Sciatic nerve (tissue), 2 donors: ENCODE measurements at places on chromosomes 6 and 20.
A peak's percentile ranks its signal among the peaks of the same experiment; 100 is the strongest.

DNA sequence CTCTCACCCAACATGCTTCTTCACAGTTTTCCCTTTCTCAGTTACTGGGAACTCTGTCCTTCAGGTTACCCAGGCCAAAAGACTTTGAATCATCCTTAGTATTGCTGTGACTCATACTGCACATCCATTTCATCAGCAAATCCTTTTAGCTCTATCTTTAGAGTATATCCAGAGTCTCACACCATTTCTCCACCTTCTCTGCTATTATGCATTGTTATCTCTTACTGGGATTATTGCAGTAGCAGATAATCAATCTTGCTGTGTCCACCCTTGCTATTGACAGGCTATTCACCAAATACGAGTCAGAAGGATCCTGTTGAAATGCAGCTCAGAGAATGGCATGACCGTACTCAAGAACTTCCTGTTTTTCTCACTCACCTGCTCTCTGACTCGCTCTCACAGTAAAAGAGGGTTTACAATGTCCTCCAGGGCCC, 57.3 kb downstream of the BCKDHB start:
- DNase-seq = no peak

- DNase-seq = no peak
Measured at GRCh38 chr6:68506911-68507310, 128.2 kb upstream of the ADGRB3 start.

GRCh38 chr20:43508604-43509040, 1.1 kb downstream of the L3MBTL1 start:
- DNase-seq = no peak

GRCh38 chr6:170203212-170203611, 87.7 kb downstream of the DLL1 start:
- no peak for DNase-seq

- no peak for DNase-seq
Measured at GRCh38 chr6:15946701-15947385, 182.0 kb upstream of the MYLIP start.

GRCh38 chr6:31659649-31660380, 763 bp downstream of the C6orf47 start:
- no peak for DNase-seq

DNA sequence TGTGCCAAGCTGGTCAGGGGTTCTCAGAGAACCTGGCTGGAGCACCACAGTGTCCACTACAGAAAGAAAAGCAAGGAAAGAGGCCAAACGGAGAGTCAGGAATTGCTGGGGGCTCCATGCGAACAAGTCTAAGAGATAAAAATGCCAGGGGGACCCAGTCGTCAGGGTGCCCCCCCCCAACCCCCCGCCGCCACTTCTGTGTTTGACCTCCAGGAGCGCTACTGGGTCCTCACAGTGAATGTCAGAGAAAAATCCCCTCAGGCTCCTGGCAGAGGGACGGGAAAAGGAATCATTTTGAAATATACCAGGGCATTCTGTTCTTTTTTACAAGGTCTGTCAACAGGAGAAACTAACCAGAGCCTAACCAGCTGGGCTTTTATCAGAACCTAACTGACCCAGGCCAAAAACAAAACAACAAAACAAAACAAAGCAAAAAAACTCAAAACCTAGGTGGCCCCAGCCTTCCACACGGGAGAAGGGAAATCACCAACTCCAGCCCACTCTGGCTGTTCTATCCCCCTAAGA, 17.9 kb upstream of the NELFCD start:
- DNase-seq = no peak

- no peak for DNase-seq
Measured at GRCh38 chr6:30150671-30151395, 10.2 kb downstream of the TRIM10 start.

GRCh38 chr6:137286916-137287315, 67.7 kb upstream of the IFNGR1 start:
- DNase-seq = no peak

DNA sequence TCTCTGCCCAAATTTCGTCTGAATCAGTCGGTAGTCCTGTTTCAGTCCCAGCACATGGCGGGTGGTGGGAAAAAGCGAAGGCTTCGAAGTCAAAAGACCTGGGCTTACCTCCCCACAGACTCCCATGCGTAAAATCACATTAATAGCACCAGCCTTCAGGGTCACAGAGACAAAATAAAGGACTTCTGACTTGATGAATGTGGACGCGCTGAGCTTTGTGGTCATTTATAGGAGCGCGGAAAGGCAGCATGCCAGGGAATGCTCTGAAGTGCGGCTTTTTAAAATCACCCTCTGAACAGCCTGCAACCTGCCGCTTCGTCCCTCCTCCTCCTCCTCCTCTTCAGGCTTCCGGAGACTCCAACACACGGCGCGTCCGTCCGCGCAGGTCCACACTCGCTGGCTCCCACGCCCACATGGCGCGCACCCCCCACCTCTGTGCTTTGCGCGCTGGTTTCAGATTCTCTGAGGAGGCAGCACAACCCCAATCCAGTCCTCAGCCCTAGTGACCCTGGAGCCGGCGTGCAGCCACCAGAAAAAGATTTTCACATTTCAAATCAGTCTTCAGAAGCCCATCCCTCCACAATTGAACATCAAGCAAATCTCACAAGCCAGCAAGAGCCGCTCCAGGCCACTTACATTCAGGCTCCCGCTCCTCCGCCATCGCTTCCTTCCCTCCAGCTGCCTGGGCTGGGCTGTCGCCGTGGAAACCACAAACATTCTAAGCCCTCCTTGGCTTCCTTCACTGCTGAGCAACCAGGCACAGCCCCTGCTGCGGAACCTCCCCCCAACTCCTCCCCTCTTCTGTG, at the start of gene C6orf118:
Gene C6orf118 (minus strand): TSS at position 680 of the 806 bp plus-strand sequence. CDS start 19 bp downstream, at position 661.
- DNase-seq = no peak

DNA sequence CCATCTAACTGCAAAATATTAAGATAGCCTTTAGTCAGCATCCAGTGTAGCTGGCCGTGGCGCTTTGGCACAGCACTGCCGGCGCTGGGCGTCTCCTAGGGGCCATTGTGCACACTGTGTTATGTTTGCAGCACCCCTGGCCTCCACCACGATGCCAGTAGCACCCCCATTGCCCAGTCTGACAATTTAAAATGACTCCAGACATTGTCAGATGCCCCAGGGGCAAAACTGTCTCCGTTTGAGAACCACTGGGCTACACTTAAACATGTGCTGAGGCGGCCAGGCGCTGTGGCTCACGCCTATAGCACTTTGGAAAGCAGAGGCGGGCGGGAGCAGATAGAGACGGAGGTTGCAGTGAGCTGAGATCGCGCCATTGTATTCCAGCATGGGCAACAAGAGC, 6.0 kb upstream of the MTG2 start:
- DNase-seq = no peak

GRCh38 chr6:149362289-149362688, 37.8 kb upstream of the SUMO4 start:
- no peak for DNase-seq

GRCh38 chr6:136037242-136037875, 185.9 kb downstream of the PDE7B start:
- no peak for DNase-seq

- DNase-seq = no peak
Measured at GRCh38 chr20:35700625-35701148, 1.5 kb downstream of the ROMO1 start.

DNA sequence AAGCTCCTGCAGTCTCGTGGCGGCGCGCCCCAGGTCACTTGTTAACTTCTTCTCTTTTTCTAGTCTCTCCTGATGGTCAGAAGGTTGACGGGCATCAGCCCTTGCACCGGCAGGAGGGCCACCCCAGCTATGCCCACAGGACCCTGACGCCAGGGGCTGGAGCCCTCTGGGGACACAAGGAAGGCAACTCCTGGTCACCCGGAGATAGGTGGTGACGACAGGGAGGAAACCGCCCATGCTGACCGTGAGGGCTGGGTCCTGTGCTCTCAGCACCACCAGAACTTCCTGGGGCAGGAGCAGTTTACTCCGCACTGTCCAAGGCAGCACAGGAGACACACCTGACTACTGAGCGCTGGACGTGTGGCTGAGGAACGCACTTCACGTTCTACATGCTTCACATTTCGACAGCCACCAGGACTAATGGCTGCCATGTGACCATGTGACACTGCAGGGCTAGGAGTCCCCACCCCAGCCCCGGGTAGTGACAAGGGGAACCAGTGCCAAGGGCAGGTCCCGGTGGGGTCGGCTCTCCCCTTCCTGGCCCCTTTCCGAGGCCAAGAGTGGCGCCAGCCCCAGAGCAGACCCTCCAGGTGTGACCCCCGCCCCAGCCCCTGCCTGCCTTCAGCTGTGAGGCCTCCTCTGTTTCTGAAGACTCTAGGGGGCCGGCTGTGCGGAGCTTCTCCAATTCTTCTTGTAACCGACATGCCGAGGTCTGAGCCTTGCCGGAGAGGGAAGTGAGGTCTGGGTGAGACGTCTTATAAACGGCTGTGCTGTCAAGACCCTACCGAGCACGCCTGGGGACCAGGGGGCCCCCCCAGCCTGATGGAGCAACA, 45.2 kb downstream of the DSTN start:
- DNase-seq = peak; percentile 66

GRCh38 chr20:52454660-52455059, 263.1 kb upstream of the ZFP64 start:
- no peak for DNase-seq

DNA sequence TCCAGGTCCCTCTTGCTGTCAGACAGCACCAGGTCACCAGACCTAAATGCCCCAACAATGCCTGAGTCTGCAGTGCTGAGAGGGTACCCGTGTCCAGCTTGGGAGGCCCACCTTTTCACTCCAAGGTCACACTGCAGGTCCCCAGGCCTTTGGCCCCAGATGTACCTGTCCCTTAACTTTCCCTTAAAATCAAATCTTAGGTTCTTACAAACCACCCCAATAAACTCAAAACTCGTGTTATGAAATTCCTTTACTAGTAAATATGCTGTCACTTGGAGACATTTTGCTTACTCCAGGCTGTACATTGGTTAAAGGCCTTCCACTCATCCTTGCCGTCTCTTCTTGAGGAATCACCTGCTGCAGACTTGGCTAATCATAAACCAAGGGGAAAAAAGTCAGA, 165.7 kb upstream of the RREB1 start:
- DNase-seq = no peak

- DNase-seq = no peak
Measured at GRCh38 chr6:45728674-45729073, 287.0 kb downstream of the CLIC5 start.

DNA sequence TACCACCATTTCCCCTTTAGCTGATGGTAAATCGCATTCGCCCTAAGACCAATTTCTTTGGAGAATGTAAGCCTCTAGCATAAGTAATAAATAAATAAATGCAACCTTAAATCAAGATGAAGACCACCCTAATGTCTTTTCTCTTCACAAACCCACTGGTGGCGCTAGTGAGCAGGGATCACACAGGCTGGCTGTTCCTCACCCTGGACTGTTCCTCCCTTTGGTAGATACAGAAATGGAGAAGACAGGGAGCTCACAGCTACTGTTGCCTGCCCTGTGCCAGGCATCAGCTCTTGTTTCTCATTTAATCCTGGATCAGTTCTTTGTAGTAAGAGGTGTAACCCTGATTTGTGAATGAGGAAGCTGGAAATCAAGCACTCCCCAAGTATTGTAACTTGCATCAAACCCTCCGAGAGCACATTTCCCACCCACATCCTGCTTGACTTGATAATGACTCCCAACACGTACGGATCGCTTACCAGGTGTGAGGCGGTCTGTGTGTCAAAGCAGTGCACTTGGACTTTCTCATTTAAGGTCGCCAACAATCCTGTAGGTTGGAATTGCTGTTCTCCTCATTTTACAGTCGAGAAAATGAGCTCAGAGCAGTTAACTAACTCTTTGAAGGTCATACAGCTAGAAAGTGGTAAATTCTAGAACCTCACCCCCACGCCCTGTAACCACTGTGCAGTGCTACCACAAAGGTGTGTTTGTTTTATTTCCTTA, 236.1 kb downstream of the TSHZ2 start:
- no peak for DNase-seq

DNA sequence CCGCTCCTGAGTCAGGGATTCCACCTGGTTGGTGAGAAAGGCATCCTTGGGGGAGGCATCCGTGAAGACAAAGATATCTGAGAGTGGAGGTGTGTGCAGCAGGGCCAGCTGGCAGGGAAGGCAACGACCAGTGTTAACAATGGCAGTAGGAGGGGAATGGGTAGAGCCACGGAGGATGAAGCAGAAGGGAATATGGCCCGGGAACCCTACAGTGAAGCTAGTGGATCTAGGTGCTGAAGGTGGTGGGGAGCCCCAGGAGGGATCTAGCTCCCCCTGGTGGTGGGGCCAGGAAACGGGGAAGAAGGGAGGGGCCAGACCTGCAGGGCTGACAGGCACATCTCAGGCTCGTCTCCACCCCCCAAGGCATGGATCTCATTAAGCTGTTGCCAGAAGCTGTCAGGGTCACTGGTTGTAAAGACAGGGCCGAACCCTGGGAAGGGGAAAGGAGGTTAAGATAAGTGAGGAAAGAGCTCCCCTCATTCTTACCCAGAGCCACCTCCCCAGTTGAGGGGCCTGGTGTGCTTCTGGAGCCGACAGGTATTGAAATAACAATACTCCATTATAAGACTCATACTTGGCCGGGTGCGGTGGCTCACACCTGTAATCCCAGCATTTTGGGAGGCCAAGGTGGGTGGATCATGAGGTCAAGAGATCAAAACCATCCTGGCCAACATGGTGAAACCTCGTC, 7.3 kb downstream of the VWA7 start:
- no peak for DNase-seq

GRCh38 chr6:25535632-25536225, 116.3 kb upstream of the SCGN start:
- no peak for DNase-seq

DNA sequence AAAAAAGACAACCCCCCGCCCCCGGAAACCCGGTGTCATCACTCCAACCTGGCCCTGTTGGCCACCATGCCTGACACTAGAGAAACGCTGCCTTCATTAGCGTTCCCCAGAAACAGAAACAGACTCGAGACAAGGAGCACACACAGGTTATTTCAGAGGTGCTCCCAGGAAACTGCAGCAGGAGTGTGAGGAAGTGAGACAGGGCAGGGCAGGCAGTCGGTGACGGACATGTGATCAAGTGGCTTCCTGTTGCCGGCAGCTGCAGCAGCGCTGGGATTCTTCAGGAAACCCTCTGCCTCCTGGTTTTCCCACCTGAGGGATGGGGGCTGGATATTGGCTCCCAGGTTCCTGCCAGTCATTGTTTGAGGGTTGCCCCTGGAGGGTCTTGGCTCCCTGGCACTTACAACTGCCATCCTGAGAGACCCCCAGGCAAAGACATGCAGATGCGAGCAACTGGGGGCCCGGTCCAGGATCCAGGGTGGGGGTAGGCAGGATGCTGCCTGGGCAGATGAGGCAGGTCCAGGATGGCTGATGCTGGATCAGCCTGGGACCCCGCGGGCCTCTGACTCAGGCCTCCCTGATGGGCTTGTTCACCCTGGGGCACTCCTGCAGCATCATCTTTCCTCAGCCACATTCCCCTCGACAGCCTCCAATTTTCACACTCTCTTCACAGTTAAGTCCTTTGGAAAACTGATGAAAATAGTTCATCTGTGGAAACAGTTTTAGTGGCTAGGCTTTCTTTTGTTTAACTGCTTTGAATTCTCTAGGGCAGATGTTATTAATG, 150.7 kb upstream of the SYNDIG1 start:
- no peak for DNase-seq
